ENCODE measurements at places on chromosomes 11 and 22. TPM values are rescaled to one million over a fixed set of nuclear protein-coding genes. Genes with fewer than 3 reads are reported as not detected.

KRTAP5-10 gene
- not detected for total RNA-seq

- no peak for DNase-seq
Observed at GRCh38 chr11:112612250-112612849, 348.9 kb upstream of the NCAM1 start.

DNA sequence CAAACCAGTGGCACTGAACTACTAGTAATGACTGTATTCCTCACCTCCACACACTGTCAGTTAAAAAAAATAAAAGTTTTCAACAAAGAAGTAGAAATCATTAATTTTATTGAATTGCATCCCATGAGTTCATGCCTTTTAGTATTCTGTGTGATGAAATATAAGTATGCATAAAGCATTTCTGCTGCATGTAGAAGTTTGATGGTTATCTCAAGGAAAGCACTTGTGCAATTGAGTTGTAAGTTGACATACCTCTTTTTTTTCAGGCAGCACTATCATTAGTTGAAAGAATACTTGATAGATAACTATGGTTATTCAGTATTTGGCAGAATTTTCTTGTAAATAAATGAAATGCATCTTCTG lies 104.4 kb downstream of the STIM1 start:
- peak; percentile 12 for DNase-seq

ACRV1 gene
- total RNA-seq, result not detected

OR4D5 gene
- not detected for total RNA-seq

- DNase-seq, result peak; percentile 50
Observed at GRCh38 chr11:102592634-102593581, 32.2 kb downstream of the MMP20 start.

GRCh38 chr22:32605576-32605975 lies 131.0 kb downstream of the FBXO7 start:
- DNase-seq, result no peak

DNA sequence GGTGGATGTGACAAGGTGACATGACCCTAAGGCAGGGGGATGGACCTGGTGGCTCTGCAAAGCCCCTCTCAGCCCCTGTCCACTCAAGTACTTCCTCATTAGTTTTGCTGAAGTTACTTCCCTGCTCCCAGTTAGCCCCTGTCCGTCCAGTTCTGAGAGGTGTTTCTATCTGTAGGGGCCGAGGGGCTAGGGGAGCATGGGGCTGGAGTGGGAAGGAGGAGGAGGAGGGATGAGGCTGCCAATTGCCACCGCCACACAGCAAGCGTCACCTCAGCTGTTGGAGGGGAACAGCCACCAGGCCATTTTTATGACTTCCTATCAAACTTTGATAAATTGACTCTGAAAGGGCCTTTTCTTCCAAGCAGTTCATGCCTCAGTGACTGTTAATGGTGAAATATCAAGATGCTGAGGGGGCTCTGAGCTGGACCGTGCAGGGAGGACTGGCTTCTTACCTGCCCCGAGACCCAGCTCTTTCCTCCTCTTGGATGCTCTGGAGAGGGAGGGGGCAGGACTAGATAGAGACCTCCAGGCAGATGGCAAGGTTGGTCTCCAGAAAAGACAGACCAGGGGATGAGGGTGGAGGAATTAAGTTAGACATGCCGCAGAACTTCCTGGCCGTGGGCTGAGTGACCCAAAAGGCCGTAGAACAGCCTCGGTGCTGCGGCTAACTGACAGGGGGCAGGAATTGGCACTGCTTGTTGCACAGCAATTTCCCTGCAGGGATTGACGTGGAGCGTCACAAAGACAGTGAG lies 137.0 kb downstream of the ST3GAL4 start:
- no peak for DNase-seq

GRCh38 chr11:69244266-69244665 lies 49.7 kb upstream of the MYEOV start:
- DNase-seq, result no peak

ZNF280B gene
- 1.6 TPM for total RNA-seq

VEGFB gene
- 66.2 TPM for total RNA-seq

OR52H1 gene
- total RNA-seq, result not detected

- peak; percentile 35 for DNase-seq
Observed at GRCh38 chr11:13776134-13776815, 107.8 kb downstream of the FAR1 start.

GRCh38 chr11:99548264-99548663 lies 527.5 kb downstream of the CNTN5 start:
- no peak for DNase-seq

- DNase-seq, result no peak
Observed at GRCh38 chr22:40580631-40581030, 55.9 kb downstream of the MRTFA start.

DNA sequence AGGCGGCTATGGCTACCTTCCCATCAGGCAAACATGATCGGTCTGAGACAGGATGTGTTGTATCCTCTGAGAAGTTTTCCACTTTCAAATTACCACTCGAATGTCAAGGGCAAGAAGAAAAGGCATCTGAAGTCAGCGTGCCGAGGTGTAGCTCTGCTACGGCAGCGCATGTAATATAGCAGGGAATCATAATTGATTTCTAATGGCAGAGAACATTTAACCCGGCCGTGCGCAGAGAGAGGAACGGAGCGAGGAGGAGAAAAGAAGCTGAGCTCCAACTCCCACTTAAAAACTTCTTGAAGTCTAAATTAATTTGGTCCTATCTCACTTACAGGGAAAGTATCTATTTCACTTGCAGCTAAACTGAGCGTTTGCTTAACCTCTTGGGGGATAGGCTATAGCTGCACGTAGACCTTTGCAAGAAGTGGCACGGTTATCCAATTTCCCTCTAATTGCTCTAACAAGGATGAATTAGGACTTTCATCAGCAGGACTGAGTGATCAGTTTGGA lies 137.3 kb upstream of the KIRREL3 start:
- no peak for DNase-seq

- no peak for DNase-seq
Observed at GRCh38 chr22:45429981-45430775, 16.7 kb downstream of the RIBC2 start.

DNA sequence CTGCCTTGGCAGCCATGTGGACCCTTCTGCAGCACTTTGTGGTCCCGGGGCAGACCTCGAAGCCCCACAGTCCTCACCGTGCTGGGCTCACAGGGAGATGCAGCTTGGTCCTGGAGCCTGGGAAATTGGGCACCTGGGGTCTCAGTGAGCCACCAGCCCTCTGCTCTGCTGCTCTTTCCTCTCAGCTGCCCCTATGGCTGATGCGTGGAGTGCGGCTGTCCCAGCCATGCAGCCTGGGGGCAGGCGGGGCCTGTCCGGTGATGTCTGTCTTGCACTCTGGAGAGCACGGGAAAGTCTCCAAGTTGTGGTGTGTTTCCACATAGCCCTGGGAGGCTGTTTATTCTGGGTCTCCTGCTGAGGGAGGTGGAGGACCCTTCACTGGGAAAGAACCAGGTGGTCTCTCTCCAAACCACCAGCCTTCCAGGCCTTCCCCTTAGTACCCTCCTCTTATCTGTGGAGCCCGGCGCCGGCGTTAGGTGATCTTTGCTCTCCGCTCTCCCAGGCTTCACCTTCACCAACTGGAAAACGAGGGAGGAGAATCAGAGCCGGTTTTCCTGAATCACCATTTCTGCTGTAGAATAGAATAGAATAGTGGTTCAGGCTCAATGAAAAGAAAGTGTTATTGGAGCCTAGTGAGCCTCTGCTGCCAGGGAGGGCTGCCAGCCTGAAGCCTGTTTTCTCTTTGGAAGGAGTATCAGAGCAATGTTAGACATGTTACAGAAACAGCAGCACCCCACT lies 41.2 kb upstream of the GRAMD4 start:
- DNase-seq, result no peak

- DNase-seq, result no peak
Observed at GRCh38 chr11:13680501-13681264, 12.2 kb downstream of the FAR1 start.

- DNase-seq, result peak; percentile 73
Observed at GRCh38 chr22:28019881-28020861, 101.1 kb upstream of the PITPNB start.

GRCh38 chr11:75858613-75859012 lies 43.6 kb downstream of the UVRAG start:
- DNase-seq, result no peak

GRCh38 chr22:46479046-46479445 lies 58.4 kb downstream of the CELSR1 start:
- DNase-seq, result no peak

MS4A1 gene
- not detected for total RNA-seq

- no peak for DNase-seq
Observed at GRCh38 chr11:128929468-128929867, 13.2 kb downstream of the TP53AIP1 start.

DNA sequence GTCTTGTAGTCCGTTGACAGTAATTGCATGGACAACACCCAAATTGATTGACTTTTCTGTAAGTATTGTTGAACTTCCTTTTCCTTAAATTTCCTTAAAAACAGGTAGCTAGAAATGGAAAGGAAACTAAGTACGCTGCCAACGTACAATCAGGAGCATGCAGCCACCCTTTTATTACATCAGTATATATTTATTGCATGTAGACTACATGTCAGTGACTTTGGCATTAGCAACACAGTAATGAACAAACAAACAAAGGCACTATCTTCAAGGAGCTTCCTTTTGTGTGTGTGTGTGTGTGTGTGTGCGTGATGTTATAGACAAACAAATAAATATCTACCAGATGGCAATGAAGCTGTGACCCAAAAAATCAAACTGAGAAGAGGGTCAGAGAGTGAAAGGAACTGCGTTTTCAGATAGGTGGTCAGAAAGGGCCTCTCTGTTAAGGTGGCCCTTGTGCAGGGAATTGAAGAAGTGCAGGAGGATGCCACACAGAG lies at the start of gene OR9Q1:
OR9Q1 (plus strand) TSS at position 447 of the 497 bp plus-strand sequence. CDS start 155,564 bp downstream, outside the sequence.
- no peak for DNase-seq

KCNJ5 gene
- not detected for total RNA-seq

- no peak for DNase-seq
Observed at GRCh38 chr11:39804271-39804670, 1655.2 kb downstream of the LRRC4C start.

XKR3 gene
- not detected for total RNA-seq

GRCh38 chr22:23569716-23570115 lies 10.4 kb downstream of the IGLL1 start:
- no peak for DNase-seq

LUZP2 gene
- not detected for total RNA-seq

DNA sequence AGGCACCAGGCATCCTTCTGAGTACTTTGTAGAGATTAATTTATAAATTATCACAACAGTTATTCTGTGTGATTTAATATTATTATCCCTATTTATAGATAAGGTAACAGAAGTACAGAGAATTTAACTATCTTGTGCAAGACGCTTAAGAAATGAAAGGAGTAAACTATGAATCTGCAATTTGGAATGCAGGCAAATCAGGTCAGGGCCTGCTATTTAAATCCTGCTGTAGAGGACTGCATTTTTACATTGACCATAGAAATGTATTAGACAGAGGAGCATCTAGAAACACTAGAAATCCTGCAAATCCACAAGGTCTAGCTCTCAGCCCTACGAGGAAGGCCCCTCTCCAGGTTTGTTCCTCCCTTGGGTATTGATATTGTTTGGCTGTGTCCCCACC lies 336.2 kb downstream of the ETS1 start:
- no peak for DNase-seq

MRGPRX3 gene
- total RNA-seq, result not detected

DNA sequence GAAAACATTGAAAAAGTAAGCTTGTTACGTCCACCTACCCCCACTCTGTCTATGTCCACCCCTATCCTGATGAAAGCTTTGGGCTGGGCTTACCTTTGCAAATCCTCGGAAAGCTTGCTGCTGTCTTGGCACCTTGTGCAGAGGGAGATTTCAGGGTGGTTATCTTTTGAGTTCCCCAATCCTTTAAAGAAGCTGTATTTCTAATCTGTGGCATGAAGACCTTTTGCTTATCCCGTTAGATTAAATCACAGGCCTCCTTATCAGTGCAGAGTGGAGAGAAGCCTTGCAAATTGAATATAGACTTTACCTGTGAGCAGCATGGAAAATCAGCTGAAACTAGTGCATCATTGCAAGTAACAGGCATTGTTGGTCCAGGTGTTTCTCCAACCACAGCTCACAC lies 580.6 kb upstream of the ANO5 start:
- no peak for DNase-seq

- no peak for DNase-seq
Observed at GRCh38 chr11:66287889-66288670, 863 bp downstream of the YIF1A start.

DNA sequence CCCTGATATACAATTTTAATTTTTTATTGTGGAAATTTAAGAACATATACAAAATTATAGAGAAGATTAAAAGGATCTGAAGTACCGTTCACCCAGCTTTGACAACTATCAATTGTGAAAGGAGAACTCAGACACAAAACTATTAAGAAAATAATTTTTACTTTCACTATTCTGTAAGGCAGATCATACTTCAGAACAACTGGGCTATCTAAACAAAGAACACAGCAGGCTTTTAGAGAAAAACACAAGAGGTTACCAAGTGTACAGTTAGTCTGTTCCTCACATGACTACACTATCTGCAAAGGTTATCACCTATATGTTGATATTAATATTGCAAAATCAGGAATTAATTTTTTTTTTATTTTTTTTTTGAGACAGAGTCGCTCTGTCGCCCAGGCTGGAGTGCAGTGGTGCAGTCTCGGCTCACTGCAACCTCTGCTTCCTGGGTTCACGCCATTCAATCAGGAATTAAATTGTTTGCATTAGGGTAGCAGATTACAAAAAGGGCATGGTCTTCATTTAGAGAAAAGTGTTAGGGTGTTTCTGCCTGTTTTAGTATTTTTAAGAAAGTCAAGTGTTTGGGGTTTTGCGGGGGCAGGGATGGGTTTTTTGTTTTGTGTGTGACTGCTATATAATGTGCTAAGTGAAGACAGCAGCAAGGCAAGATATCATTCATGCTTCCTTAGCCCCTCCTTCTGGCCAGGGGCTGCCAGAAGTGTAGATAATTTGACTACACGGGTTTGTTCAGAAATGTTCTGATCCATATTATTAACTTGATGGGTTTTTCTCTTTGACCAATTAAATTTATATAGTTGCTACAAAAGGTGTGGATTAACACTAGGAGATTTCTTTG lies 27.6 kb upstream of the SIK2 start:
- no peak for DNase-seq

DNA sequence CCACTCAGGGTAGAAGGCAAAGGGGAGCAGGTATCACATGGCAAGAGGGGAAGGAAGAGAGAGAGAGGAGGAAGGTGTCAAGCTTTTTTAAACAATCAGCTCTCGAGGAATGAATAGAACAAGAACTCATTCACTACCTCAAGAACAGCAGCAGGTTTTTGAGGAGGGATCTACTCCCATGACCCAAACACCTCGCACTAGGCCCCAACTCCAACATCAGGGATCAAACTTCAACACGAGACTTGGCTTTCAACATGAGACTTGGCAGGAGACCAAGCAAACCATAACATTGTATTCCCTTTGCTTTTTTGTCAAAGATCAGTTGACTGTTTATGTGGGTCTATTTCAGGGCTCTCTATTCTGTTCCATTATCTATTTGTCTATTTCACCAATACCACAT lies 26.9 kb upstream of the APOBEC3A start:
- no peak for DNase-seq

GRCh38 chr11:36451045-36451444 lies 59.0 kb downstream of the TRAF6 start:
- DNase-seq, result no peak

NOX4 gene
- not detected for total RNA-seq

ZNF214 gene
- total RNA-seq, result 27.9 TPM

- DNase-seq, result no peak
Observed at GRCh38 chr11:110186867-110187266, 93.7 kb downstream of the ZC3H12C start.

GRCh38 chr22:39151329-39151975 lies 1.0 kb downstream of the CBX7 start:
- no peak for DNase-seq

- DNase-seq, result no peak
Observed at GRCh38 chr11:89177691-89178231, at the start of gene TYR. TYR (plus strand) TSS chr11:89177875; CDS start chr11:89177954, 79 bp downstream.

Data from Caki2 (cell line).